NCI-H1436 (cell line): ENCODE measurements at places on chromosomes 2 and 18.

- DNase-seq, result no peak
Measured at GRCh38 chr2:215652388-215652787, 216.5 kb upstream of the FN1 start.

GRCh38 chr2:127056086-127056485 lies 50.9 kb downstream of the BIN1 start:
- no peak for DNase-seq

GRCh38 chr18:7436166-7436565 lies 130.9 kb upstream of the PTPRM start:
- no peak for DNase-seq

DNA sequence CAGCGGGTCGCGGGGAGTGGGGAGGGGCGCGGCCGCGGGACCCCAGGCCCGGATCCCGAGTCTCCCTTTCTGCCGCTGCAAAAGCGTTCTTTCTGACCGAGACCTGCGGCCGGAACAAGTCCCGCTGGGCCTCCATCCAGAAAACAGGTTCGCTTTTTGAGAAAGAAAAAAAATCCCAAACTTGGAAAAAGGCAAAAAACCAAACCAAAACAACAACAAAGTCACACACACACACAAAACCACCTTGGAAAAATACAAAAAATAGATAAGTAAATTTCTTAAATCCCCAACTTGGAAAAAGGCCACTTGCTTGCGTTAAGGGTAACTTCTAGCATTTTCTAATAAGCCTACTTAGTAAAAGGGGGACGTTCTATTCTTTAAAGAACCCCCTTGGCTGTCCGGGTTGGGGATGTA lies 250 bp upstream of the CHST10 start:
- DNase-seq, result no peak

DNA sequence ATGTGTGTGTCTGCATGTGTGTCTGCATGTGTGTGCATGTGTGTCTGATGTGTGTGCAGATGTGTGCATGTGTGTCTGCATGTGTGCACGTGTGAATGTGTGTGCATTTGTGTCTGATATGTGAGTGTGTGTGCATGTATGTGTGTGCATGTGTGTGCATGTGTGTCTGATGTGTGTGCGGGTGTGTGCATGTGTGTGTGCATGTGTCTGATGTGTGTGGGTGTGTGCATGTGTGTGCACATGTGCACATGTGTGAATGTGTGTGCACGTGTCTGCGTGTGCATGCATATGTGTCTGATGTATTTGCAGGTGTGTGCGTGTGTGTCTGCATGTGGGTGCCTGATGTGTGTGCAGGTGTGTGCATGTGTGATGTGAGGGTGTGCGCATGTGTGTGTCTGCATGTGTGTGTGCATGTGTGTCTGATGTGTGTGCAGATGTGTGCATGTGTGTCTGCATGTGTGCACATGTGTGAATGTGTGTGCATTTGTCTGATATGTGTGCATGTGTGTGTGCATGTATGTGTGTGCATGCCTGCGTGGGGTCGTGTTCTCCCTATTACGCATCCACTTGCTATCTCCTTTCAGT lies 470.1 kb upstream of the HS6ST1 start:
- no peak for DNase-seq

GRCh38 chr2:80252294-80252986 lies 52.1 kb downstream of the LRRTM1 start:
- DNase-seq, result no peak

DNA sequence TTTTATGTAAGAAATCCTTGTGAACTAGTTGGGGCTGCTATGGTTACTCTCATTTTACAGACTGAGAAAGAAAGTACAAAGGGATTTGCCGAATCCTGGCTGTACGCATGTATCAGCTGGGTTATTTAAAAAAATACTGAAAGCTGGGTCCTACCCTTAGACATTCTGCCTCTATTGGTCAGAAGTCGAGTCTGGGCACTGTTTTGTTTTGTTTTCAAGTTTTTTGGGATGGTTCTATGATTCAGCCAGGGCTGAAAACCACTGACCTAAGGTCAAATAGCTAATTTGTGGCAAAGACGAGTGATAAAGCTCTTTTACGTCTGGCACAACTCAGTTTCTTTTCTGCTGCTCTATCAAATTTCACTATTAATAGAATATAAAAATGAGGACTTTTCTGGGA lies 5.9 kb upstream of the SLC8A1 start:
- DNase-seq, result no peak

DNA sequence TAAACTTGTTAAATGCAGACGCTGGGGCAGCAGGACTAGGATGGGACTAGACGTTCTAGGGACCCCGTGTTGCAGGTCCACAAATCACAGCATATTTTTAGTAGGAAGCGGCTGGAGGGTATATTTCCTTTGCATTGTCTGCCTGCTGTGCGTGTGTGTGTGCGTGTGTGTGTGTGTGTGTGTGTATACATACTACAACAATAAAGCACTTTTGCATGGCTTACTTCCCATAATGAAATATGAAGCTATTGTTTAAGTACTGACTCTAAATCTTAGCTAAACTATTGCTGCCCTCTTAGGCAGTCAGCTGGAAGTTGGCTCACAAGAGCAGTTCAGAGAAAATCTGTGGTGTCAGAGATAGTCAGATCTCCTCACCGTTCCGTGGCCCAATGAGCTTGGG lies 133.4 kb downstream of the CABLES1 start:
- no peak for DNase-seq

GRCh38 chr2:10078001-10078400 lies 2.2 kb downstream of the CYS1 start:
- no peak for DNase-seq

- DNase-seq, result no peak
Measured at GRCh38 chr2:109428281-109428680, 185.5 kb downstream of the SEPTIN10 start.

DNA sequence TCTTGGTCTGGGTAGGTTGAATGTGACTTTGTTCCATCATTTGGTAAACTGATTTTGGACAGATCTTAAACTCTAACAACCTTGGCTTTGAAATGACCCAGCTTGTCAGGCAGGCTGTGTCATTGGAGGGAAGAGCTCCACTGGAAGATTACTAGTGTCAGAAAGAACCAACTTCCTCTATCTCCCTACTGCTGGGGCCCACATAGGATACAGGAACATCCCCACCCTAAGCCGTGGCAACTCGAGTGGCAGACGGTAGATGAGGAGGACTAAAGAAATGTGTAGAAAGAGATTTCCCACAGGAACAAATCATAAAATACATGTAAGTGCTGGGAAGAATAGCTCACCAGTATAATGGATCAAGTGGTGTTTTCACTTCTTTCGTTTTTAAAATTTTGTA lies 4.3 kb upstream of the G6PC2 start:
- DNase-seq, result no peak

DNA sequence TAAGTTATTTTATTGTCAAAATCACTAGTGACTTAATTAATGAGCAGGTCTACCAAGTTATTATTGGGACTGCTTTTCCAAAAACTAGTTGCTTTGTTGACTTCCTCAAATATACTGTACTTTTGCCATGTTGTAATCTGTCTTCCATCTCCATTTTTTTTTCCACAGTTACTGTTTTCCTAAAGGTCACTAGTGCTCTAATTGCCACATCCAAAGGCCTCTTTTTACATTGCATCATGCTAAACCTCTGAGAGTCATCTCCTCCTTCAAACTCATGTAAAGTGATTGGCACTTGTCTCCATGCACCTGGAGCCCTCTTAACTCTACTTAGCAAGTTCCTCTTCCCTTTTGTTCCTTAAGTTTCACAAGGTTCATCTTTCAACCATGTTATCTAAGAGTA lies 11.8 kb downstream of the PMAIP1 start:
- no peak for DNase-seq

DNA sequence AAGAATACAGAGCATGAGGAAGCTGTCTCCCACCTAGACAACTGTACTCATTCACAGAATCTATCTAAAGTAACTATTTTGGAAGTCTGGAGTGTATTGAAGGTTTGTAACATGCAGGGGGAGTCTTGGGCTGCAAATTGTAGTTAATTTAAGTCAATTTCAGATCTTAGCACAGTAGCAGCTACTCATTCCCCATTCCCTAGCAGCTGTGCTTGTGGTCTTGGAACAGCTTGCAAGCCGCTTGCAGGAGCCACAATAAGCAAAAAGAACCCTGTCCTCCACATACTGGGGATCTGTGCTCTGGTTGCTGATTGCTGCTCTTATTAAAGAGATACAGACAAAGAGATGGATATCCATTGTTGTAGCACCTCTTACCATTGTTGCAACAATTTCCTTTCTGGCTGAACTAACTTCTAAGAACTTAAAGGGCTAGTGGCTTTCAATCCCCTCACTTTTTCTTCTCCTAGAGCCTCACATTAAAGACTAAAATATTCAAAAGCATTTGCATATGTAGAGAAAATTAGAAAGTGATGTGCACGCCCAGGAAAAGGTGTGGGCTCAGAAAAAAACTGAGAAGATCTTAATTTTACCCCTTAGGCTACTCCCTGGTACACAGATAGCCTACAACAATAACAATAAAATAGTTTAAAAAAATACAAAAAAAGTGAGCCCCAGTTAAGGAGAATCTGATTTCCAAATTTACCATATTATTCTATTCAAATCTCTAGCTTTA lies 1775.1 kb upstream of the PIK3C3 start:
- no peak for DNase-seq

- no peak for DNase-seq
Measured at GRCh38 chr2:170843656-170844055, 27.0 kb downstream of the GAD1 start.

DNA sequence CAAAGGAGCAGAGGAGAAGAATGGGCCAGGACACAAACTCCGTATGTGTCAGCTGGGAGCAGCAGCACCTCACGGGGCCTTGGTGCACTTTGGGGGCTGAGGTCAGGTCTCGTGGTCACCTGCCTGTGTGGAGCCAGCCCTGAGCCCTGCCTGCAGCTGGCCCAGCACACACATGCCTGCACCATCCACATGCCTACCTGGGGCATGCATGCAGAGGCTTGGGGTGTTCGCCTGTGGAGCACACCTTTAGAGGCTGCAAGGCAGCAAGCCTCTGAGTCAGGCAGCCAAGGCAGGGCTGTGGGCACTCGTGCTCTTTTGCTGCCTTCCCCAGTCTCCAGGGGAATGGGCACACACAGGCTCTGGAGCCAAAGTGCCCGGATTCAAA lies 36.0 kb downstream of the ARHGEF4 start:
- DNase-seq, result no peak

GRCh38 chr18:59238385-59238784 lies 18.4 kb downstream of the GRP start:
- DNase-seq, result peak; percentile 47

GRCh38 chr2:191195021-191195420 lies 44.2 kb upstream of the STAT4 start:
- DNase-seq, result no peak

- DNase-seq, result no peak
Measured at GRCh38 chr2:211248841-211249240, 692.4 kb downstream of the CPS1 start.

DNA sequence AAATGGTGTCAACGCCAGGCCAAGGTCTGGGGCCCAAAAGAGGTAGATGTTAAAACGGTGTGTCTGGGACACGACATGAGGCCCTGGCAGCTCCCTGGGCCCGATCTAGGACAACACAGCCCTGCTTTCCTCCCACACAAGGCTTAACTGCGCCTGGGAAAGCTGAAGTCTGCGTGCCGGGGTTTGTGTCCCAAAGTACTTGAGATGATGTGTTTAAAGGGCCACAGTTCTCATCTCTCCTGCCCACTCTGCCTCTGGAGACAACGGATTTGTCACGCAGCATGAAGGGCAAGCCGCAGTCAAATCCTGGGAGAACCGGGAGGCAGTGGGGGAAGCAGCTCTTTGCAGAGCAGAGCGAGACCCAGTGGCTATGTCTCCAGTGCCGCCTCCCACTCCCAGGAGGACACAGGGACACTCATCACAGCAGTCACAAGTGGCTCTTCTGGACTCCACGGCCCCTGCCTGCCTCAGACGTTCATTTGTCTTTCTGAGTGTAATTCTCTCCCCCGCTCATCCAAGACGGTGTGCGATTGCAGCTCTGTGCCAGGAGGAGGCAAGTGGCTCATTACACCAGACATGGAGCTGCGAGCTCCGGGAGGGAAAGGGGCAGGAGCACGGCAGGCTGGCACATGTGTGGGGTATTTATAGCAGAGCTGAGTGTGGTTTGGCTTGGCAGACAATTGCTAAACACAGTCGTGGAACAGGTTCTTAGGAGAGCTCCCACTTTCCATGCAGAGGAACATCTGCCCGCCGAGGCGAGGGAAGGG lies 57.7 kb upstream of the SEMA4C start:
- peak; percentile 30 for DNase-seq

GRCh38 chr18:47995654-47996053 lies 65.2 kb upstream of the SMAD2 start:
- no peak for DNase-seq

DNA sequence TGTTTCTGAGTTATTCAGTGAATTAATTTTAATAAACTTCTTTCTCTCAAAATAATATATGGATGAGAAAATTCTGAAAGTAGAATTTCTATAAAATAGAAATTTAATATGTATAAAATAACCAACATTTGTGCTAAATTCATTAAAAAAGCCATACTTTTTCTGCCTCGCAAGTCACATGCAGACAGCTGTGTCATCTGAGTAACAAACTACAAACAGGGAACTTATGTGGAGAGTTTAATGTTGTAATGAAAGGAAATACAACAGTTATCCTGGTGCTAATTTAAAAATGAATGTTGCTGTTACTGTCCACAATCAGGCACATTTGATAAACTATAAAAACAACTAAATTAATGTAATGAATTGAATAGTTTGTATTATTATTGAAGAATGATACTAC lies 22.2 kb downstream of the RMDN2 start:
- DNase-seq, result no peak

DNA sequence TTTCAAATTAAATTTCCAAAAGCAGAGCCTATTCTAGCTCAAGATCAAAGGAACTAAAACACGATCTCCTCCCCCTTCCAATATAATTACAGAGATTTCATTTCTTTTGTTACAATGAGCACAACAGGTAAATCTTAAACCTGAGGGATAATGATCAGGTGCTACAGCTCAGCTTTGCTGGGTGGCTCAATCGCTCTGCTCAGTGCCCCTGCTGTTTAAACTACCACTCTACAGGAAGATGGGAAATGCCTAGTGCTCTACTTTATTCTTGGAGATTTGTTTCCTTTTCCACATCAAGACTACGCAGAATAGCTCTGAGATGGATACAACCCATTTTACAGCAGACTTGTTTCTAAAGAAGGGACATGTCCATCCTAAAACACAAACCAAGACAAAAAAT lies 162.3 kb downstream of the TCF4 start:
- no peak for DNase-seq

- DNase-seq, result no peak
Measured at GRCh38 chr18:26631135-26631534, 82.8 kb upstream of the KCTD1 start.

GRCh38 chr2:75609937-75610508 lies 36.6 kb upstream of the MRPL19 start:
- DNase-seq, result no peak

DNA sequence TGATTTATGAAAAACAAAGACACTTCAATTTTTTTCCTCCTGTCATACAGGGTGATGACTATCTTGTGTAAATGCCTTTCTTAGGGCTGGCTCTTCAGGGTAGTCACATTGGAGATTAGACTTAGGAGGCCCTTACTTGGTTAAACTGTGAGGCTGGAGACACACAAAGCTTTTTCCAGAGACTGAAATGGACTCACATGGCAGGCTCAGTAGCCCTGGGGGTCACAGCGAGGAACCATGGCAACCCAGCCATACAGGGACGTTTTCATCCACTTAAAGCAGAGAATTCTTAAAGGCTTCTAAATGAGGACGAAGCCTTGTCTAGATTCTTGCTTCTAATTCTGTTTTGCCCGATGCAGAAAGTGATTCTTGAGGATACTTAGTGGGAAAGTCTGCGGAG lies 57.3 kb upstream of the ZDBF2 start:
- no peak for DNase-seq
